ENCODE measurements at places on chromosomes 5 and 9. TPM values are rescaled to one million over a fixed set of nuclear protein-coding genes. Genes with fewer than 3 reads are reported as not detected.

DNA sequence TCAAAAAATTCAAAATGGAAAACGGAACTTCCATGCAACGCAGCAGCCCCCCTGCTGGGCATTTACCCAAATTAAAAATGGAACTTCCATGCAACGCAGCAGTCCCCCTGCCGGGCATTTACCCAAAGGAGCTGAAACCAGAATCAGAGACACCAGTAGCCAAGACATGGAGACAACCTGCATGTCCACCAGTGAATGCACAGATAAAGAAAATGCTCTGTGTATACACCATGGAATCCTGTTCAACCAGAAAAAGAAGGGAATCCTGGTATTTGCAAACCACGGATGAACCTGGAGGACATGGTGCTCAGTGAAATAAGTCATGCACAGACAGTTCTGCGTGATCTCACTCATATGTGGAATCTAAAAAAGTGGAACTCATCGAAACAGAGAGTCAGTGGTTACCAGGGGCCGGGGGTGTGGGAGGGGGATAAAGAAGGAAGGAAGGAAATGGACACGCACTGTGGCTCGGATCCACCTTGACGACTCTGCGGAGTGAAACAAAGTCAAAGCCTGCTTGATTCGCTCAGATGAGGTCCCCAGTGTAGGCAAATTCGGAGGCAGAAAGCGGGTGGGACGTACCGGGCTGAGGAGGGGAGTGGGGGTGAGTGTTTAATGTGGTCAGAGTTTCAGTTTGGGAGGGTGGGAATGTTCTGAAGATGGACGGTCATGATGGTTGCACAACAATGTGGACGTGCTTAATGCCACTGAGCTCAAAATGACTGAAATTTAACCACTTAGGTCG, 40.2 kb upstream of the EXOC3 start:
- no peak for DNase-seq

- DNase-seq: no peak
Measured at GRCh38 chr9:109150925-109151545, 16.0 kb downstream of the FRRS1L start.

DNA sequence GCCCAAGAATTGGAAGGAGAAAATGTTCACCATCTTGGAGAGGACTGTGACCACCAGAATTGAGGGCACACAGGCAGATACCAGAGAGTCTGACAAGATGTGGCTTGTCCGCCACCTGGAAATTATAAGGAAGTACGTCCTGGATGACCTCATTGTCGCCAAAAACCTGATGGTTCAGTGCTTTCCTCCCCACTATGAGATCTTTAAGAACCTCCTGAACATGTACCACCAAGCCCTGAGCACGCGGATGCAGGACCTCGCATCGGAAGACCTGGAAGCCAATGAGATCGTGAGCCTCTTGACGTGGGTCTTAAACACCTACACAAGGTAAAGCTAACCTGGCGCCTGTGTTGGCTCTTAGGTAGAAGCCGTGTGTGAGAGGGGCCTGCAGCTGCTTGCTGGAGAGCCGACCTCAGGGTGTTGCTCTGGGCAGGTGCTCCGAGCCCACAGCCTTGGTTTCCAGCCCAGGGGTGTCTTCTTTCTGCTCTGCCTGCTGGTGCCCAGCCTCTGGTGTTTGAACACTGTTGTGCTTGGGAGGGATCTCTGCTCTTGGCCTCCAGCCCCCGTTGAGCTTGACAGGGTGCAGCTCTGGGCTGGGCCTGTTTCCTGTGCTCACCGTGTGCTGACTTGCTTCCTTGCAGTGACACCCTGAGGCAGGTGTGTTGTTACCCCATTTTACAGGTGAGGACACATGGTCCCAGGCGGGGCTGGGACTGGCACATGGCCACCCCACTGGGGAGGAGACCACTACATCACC, 10.9 kb downstream of the EXOC3 start:
- no peak for DNase-seq

- DNase-seq: no peak
Measured at GRCh38 chr5:146797658-146798057, 80.9 kb downstream of the PPP2R2B start.

GRCh38 chr9:34437006-34437925, 21.1 kb downstream of the FAM219A start:
- DNase-seq: peak; percentile 67

- DNase-seq: no peak
Measured at GRCh38 chr9:68793605-68794343, 88.7 kb downstream of the PIP5K1B start.

- DNase-seq: no peak
Measured at GRCh38 chr5:103293719-103294118, 35.2 kb downstream of the MACIR start.

DNA sequence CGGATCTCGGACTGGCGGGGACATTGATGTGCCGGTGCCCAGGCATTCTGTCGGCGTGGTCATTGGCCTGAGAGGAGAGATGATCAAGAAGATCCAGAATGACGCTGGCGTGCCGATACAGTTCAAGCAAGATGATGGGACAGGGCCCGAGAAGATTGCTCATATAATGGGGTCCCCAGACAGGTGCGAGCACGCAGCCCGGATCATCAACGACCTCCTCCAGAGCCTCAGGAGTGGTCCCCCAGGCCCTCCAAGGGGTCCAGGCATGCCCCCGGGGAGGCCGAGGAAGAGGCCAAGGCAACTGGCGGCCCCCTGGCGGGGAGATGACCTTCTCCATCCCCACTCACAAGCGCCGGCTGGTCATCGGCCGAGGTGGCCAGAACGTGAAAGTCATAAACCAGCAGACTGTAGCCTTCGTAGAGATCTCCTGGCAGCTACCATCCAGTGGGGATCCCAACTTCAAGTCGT, 106.5 kb upstream of the MTAP start:
- DNase-seq: no peak

Gene MSX2
- 11.3 TPM for total RNA-seq

Gene CRHBP
- total RNA-seq: not detected

Gene F2RL2
- 0.07 TPM for total RNA-seq

Gene GRXCR2
- not detected for total RNA-seq

Gene GOLM1
- total RNA-seq: 69.8 TPM
